ENCODE measurements at places on chromosomes 5 and 9.

- no peak for DNase-seq
Observed at GRCh38 chr9:68725070-68725469, 20.0 kb downstream of the PIP5K1B start.

GRCh38 chr5:54222336-54222735, 88.0 kb downstream of the ARL15 start:
- no peak for DNase-seq

DNA sequence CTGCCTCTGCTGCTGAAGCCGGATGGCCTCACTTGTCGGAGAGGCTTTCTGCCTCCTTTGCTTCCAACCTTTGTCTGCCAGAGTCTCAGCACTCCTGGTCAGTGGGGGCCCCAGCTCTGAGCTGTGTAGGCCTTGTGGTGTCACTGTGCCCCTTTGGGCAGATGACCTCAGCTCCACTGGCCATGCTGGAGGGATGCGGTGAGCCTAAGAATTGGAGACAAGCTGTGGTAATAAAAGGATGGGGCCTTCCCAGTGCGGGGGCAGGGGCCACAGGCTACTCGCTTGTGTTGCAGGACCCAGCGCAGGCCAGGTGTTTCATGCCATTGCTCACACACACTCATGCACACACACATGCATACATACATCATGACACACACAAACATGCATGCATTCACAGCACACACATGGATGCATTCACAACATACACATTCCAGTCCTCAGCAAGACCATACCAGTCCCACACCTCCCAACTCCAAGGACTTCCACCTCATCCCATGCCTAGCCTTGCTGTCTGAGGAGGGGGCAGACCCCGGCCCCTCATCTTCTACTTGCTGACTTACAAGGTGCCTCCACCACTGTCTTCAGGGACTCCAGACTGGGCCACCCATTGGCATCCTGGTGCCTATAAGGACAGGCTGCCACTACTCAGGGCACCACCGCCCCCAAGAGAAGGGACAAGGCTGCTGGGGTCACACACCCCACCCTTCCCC, 237.7 kb downstream of the SYK start:
- DNase-seq, result no peak

- no peak for DNase-seq
Observed at GRCh38 chr5:37806476-37806875, 33.4 kb downstream of the GDNF start.

DNA sequence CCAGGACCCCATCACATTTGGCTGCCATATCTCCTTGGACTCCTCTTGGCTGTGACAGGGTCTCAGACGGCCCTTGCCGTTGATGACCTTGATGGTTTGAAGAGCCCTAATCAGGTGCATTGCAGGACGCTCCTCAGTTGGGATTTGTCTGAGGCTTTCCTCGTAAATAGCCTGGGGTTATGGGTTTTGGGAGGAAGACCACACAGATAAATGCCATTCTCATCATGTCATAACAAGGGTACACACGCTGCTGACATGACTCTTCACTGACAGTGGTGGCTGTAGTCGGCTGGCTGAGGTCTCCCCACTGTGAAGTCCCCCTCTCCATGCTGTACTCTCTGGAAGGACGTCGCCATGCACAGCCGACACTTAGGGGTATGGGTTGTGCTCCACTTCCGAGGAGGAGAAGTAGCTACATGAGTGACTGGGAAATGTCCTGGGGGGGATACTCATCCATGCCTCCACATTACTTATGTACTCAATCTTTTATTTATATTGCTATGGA, 42.9 kb upstream of the SPTLC1 start:
- DNase-seq, result no peak

DNA sequence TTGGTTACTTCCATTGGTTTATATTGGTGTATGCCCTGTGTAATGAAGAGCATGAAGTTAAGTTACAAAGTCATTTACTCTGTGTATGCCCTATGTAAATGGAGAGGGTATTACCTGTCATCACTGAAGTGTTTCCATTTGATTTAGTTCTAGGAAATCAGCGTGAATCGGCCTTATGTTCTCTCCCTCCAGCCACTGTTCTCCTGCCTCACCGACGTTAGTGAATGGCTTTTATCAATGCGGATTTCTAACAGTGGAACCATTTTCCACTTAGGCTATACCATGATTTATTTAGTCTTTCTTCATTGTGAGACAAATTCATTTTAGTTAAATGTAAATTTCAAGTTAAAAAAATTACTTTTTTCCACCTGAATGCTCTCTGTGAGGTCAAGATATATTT, 327.0 kb upstream of the ADCY2 start:
- DNase-seq, result no peak

GRCh38 chr5:20353499-20353898, 365.5 kb upstream of the CDH18 start:
- no peak for DNase-seq

DNA sequence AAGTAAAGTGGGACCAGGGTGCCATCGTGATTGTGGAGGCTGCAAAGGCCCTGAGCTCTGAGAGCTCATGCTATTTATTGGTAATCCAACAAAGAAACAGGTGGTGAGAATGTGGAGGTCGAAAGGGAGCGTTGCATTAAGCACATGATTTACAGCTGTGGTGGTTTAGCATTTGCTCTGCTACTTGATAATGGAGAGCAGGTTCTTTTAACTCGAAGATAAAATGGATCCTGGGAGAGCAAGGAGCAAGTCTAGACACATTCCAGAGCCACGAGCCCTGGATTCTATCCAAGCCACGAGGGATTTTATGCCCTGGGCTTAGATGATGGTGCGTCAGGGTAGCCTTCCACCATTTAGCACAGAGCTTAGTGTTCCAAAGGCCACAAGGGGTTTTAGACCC, 1710.1 kb upstream of the CDH9 start:
- DNase-seq, result no peak

DNA sequence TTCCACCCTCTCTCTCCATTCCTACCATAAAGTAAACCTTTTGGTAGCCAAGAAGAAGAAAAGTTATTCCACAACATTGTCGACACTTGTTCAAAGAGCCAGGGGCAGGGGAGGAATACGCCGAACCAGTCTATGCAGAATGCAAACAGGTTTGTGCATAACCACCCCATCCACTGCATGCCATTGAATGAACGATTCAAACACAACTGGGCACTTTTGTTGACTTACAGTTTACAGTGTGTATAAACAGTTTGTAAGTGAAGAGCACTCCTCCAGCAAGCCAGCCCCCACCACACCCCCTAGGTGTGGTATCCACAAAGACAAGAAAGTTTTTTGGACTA, 6.8 kb upstream of the S1PR3 start:
- DNase-seq, result no peak

DNA sequence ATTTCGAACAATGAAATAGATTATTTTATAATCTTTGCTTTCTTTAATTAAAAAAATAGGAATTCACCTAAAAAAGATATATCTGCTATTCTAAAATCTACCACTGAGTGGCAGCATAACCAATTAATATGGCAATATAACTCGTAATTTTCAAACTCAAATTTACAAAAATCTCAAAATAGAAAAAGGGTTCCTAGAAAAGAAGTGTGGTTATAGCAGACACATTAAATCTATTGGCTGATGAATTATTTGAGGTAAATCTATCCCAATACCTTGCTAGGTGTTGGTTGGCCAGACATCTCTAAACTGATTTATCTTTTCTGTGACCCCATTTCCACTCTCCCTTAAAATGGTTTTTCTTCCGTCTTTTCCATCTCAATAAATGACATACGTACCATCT, 30.2 kb upstream of the NRG2 start:
- peak; percentile 17 for DNase-seq

GRCh38 chr9:4297786-4298254, 2.0 kb downstream of the GLIS3 start:
- peak; percentile 37 for DNase-seq

DNA sequence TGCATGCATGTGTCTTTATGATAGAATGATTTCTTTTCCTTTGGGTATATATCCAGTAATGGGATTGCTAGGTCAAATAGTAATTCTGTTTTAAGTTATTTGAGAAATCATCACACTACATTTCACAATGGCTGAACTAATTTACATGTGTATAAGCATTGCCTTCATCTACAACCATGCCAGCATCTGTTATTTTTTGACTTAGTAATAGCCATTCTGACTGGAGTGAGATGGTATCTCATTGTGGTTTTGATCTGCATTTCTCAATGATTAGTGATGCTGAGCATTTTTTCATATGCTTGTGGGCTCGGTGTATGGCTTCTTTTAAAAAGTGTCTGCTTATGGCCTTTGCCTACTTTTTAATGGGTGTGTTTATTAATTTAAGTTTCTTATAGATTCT, 102.3 kb upstream of the CCDC112 start:
- DNase-seq, result no peak

GRCh38 chr9:33127881-33128280, 39.3 kb downstream of the B4GALT1 start:
- DNase-seq, result no peak

- no peak for DNase-seq
Observed at GRCh38 chr9:134214386-134214765, 50.0 kb upstream of the RNU6ATAC start.

DNA sequence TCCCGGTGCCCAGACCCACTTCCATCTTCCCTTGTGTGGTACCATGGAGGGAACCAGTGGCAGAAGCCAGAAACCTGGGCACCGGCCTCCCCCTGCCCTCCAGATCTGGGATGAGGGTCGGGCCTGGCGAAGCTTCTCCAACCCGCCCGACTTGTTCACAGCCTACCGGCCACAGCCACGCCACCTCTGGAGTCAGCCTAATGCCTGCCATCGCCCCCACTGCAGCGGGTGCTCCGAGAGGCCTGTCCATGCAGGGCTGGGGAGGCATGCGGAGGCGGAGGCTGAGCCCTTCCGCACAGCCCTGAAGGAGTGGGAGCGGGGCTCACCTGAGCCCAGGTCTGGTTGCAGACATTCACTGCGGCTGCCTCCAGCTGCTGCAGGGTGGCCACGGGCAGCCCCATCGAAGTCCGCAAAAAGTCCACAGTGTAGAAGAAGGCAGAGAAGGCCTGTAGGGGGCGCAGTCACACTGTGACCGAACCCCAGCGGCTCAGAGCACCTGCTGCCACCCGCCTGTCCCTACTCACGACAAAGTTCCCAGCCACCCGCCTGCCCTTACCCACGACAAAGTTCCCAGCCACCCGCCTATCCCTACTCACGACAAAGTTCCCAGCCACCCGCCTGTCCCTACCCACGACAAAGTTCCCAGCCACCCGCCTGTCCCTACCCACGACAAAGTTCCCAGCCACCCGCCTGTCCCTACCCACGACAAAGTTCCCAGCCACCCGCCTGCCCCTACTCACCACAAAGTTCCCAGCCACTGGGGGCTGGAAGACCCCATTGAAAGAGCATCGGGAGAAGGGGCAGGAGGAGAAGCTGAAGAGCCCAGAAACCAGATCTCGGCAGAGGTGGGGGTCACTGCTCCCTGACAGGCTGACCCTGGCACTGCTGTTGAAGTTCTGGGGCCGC, 3.8 kb upstream of the NPDC1 start:
- peak; percentile 86 for DNase-seq

- DNase-seq, result no peak
Observed at GRCh38 chr5:92652756-92653155, 928.3 kb downstream of the NR2F1-AS1 start.

- peak; percentile 18 for DNase-seq
Observed at GRCh38 chr9:6040077-6040476, 24.7 kb upstream of the RANBP6 start.

DNA sequence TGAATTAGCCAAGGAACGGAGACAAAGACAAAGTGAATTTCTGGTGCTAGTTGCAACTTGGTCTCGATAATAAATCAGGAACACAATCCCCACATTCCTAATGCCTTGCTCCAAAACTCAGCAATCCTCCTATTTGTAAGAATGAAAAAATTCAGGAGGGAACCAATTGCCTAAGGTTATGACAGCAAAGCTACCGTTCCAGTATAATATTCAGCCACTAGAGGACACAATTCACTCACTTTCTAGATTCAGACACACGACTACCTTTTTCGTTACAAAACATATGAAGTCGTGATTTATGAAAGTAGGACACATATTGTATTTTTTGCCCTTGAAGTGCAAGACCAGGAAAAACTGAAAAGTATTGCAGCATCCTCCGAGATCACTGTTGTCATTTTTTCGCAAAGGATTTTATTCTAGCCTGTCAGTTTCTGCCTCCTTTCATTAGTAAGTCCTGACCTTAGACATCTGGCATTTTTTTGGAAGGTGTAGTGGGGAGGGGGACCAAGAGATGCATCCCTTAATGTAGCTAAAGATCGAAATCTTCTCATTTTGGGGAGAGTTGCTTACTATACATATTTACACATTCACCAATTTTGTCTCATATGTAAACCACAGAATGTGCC, 133.1 kb downstream of the DOCK8 start:
- peak; percentile 5 for DNase-seq

GRCh38 chr9:110185806-110186205, 22.2 kb downstream of the C9orf152 start:
- no peak for DNase-seq

GRCh38 chr9:16252616-16253015, 617.9 kb downstream of the BNC2 start:
- DNase-seq, result no peak

GRCh38 chr5:141680751-141681201, 1.3 kb downstream of the ARAP3 start:
- no peak for DNase-seq

GRCh38 chr5:142277796-142278195, 47.0 kb downstream of the SPRY4 start:
- DNase-seq, result no peak

GRCh38 chr5:107436201-107436600, 234.5 kb downstream of the EFNA5 start:
- no peak for DNase-seq

DNA sequence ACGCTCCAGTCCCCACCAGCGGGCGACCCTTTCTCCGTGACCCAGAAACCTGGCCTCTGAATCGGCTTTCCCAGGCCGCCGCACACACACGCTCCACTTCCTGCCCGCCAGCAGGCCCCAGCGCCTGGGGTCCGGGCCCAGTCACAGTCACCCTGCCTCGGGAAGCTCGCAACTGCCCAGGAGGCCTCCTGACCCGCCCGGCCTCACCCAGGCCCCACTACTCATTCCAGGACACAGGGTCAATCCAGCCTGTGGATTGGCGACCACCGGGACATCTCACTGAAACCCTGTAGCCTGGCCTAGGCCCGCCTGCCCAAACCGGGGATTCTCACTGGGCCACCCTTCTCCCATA, 2.7 kb upstream of the IRX4 start:
- DNase-seq, result no peak

DNA sequence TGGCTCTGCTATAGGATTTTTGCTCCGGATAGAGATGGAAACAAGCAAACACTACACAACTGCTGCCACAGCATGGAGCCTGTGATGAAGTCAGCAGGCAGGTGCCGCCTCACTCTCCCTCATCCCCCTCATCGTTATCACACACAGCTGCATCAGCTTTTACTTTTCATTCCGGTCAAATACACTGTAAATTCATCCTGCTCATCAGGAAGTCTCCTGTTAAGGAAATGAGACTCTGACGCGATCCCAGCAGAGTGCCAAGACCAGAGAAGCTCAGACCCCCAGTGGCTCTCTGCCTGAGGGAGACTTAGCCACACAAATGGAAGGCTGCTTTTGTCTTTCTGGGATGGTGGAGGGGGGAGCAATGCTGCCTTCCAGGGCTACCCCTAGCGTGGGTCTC, 270.2 kb downstream of the ELAVL2 start:
- no peak for DNase-seq

DNA sequence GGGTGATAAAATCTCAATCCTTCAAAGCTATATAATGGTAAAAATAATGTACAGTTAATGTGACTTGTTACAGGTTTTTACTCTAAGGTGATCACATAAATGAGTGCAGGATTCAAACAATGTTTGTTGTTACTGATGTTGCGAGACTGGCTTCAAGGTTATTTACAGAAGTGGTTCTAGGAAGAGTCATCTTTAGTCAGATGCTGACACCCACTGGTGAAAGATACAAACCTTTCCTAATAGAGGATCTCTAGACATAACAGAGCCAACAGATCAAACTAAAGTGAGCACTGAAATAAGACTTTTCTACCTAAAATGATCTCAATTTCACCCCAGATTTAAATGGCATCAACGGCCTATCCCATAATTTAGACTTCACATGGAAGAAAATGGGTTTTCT, 20.2 kb downstream of the ARSB start:
- DNase-seq, result peak; percentile 64

Measured in RPMI8226 (cell line).